DMS79 treated with DMSO at 0.1 percent for 48 hours (cell line): ENCODE measurements at places on chromosomes 16 and 17.

DNA sequence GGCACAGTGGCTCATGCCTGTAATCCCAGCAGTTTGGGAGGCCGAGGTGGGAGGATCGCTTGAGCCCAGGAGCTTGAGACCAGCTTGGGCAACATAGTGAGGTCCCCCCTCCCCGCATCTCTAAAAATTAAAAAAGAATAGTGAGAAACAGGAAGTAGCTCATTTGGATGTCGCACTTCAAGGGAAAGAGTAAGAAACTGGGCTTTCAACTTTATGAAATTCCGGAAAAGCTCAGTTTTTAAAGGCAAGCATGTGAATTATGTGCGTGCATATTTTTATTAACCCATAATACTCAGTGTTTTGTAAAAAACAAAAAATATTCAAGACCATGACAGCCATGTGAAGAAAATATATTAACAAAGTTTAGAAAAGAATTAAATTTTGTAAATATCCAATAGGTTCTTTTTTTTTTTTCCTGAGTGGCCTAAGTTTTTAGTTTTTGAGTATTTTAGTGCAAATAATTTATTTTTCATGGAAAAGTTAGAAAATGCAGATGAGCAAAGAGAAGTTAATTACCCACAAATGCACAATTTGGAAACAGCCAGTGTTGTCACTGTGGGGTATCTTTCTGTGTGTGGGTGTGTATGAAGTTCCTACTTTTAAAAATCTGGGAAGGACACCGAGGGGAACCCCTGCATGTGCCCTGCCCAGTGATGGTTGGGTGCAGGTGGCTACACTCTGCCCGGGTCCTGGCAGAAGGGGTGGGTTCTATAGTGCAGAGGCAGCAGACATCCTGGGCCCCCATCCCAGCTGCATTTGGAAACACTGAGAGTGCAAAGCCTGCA is 40.0 kb downstream of the CIBAR2 start:
- no peak for DNase-seq

DNA sequence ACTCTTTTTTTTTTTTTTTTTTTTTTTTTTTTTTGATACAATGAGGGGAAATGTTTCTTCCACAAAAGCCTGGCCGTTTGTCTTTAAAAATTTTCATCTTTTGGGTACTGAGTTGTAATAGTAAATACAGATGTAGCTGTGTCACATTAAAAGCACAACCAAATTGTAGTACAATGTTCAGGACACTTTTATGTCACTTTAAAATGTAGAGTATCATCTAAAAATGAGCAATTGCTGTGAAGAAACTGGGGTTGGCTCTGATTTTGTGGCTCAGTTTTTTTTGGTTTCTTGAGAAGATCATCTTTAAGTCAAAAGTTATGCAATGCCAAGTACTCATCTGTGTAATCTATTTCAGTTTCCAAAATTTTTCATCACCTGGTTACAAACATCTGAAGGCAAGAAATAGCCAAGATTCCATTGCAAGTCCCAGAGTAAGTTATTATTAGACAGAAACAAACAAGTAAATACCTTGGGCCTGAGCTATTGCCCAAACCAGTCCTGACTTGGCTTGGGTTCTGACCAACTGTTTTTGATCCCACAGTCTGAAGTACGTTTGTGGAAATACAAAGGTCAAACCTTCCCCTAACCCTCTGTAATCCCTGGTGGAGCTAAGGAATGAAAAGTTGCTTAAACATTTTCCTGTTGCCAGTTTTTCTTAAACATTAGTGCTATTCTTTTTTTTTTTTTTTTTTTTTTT is 717.2 kb downstream of the WWOX start:
- DNase-seq = no peak

DNA sequence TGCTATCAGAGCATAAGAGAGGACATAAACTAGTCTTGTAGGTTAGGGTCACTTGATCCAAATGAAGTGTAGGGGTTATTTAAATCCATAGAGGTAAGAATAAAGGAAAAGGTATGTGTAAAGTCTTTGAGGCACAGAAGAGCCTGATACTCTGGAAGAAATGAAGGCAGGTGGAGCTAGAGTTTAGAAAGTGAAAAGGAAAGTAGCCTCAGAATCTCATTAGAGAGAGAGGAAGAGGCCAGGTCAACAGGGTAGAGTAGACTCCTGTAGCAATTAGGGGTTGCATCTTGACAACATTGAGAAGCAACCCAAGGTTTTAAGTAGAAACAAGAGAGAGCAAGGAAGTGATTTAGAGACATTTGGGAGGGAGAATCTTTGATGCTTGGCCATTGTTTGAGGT is 235.2 kb upstream of the SOX9 start:
- no peak for DNase-seq

GRCh38 chr17:79413611-79414010 is 197.2 kb downstream of the RBFOX3 start:
- peak; percentile 73 for DNase-seq

DNA sequence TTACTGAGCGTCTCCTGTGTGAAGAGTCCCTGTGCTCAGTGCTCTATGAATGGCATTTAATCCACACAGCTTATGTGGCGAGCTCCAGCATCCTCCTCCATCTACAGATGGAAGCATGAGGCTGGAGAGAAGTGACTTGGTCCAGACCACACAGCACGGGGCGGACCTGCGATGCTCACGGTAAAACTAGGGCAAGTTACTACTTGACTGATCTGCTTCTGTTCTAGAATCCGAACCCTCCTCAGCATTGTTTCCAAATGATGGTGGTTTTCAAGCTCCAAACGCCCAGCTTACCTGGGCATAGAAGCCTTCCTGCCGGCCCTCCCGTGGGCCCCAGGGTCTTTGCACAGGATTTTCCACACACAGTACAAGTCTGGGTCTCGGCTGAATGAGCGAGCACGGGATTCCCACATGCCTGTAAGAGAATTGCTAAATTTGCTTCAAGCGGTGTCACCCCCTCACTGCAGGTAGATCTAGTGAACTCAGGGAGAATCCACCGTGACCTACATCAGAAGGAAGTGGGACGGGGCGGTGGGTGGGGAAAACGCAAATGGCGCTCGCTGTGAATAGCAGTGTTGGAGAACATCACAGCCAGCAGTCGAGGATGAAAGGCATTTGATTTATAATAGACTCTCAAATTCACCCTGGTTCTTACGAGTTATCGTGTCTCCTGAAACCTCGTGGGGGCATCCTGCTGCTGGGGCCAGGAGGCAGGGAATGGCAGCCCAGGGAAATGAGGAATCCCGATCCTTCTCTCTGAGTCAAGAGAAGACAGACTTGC is 101.1 kb downstream of the CMIP start:
- no peak for DNase-seq

DNA sequence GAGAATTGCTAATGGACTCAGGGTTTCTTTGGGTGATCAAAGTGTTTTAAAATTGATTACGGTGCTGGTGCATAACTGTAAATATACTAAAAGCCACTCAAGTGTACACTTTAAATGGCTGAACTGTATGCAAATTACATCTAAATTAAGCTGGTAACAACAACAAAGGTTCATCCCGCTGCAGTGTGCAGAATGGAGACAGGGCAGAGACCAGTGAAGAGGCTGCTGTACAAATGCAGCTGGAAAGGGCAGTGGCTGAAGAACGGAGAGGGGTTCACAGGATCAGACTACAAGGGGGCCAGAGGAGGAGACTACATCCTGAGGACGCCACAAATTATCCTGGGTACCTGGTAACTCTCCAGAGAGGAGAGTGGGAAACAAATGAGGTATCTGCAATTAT is 9.0 kb upstream of the ITGAE start:
- no peak for DNase-seq

- DNase-seq = no peak
Observed at GRCh38 chr16:85310868-85311585, 198.8 kb upstream of the CIBAR2 start.
